T-helper 9 cell (primary cell): ENCODE measurements at places on chromosomes 2 and 18.

GRCh38 chr18:37306432-37306831 is 259.2 kb downstream of the CELF4 start:
- no peak for DNase-seq

DNA sequence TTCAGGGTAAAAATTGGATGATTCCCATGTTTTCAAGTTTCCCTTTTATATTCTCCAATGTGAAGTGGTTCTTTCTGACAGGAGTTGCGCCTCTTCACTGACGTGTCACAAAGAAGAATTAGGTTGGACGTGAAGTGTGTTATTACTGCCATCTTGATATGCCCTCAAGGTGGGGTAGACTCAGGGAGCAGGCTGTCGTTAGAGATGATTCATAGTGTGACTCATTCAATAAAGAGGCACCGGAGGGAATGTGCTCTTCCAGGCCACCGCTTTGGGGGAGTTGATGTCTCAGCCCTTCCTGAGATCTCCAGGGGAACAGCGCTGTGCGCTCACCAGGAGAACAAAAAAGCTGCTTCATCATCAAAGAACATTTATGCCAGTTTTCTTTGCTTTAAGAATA is 3.6 kb upstream of the DGKD start:
- no peak for DNase-seq

DNA sequence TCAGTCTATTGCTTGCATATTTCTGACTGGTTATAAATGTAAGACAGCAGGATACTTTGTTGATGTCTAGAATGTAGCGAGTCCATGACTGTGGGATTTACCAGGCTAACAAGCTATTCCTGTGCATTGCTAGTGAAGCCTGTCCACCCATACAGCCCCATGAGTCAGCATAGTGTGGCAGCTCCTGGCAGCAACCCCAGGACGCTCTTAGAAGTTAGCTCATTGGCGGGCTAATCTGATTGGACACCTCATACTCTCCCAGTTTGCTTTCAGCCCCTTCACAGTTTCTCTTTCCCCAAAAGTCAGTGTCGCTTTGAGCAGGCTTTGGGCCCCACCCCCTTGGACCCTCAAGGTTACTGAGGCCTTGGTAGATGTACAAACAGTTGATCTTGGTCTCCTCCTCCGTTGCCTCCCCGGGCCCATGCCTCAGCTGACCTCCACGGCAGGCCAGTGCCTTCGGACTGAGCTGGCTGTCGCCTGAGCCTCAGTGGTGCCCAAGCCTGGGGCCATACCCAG is 48.0 kb downstream of the COA5 start:
- no peak for DNase-seq

GRCh38 chr2:31813016-31813415 is 197.8 kb downstream of the MEMO1 start:
- no peak for DNase-seq

DNA sequence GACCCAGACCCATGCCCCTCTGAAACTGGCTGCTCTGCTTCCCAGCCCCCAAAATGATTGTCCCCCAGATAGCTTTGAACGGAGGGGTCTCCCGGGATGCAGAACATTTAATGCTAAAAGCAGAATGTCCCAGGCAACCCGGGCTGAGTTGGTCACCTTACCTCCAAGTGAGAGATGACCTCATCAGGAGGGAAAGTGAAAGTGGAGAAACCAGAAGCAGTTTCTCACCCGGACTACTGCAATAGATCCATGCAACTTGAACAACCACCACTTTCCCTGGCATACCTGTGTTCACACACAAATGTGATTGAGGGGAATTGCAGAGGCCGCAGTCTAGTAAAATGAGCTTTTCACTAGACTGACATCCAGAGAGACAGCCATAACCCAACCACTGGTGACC is 75.3 kb upstream of the NPAS2 start:
- no peak for DNase-seq

- no peak for DNase-seq
Observed at GRCh38 chr2:119207447-119207846, 16.2 kb upstream of the STEAP3 start.

DNA sequence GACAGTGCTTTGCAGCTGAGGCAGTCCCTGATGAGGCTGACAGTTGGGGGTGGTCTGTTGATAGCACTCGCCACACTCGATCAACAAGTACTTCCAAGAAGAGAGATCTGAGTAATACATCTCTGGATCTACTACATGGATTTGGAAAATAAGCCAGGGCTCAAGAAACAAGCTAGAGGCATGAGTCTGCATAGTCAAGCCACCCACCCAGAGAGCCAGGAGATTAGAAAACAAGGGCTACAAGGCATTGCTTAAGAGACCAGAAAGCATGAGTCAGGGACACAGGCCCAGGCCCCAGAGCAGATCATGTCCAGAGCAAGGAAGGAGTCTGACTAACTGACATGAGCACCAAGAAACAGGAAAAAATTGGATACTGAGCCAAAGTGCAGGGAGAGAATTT is 196.9 kb upstream of the CWC22 start:
- no peak for DNase-seq

DNA sequence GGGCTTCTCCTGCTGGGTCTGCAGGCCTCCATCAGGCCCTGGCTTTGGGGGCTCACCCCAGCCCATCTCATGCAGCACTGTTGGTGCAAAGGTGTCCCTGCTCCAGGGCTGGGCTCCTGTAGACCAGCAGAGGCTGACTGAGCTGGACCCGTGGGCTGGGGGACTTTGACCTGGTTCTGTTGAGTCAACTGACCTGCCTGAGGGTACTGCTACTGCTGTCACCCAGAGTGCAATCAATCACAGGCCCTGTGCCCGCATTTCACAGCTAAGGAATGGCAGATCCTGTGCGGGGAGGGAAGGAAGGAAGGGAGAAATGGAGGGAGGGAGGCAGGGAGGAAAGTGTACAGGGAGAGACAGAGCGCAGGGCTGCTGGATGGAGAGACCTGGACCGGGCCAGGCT is 136.8 kb downstream of the TPO start:
- DNase-seq: no peak

GRCh38 chr2:43127208-43127940 is 99.0 kb downstream of the ZFP36L2 start:
- DNase-seq: peak; percentile 95

DNA sequence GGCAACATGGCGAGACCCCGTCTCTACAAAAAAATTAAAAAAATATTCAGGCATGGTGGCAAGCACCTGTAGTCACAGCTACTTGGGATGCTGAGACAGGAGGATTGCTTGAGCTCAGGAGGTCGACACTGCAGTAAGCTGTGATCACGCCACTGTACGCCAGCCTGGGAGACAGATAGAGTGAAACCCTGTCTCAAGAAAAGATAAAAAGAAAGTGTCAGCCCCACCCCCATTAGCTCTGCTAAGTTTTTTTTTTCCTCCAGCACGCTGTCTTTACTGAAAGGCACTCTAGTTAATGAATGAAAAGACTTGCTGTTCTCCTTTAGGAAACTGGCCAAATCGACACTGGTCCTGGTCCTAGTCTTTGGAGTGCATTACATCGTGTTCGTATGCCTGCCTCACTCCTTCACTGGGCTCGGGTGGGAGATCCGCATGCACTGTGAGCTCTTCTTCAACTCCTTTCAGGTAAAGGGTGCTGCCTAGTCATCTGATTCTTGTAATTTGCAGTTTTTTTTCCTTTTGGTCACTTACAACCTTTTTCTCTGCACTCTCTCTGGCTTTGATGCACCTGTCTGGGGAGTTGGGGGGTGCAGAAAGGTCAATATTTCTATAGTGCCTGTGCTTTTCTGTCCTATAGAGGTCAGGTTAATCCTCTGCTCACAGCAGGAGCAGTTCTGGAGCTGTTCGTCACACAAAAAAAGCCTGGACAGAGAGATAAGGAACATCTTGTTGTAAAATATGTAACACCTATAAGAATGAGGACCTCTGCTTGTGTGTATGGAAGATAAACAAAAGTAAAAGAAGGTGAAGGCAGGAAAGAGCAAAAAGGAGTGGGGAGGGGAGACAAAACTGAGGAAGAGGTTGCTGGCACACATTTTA is 82.3 kb downstream of the PTH2R start:
- no peak for DNase-seq

GRCh38 chr2:236171680-236172254 is 3.6 kb upstream of the GBX2 start:
- DNase-seq: no peak

DNA sequence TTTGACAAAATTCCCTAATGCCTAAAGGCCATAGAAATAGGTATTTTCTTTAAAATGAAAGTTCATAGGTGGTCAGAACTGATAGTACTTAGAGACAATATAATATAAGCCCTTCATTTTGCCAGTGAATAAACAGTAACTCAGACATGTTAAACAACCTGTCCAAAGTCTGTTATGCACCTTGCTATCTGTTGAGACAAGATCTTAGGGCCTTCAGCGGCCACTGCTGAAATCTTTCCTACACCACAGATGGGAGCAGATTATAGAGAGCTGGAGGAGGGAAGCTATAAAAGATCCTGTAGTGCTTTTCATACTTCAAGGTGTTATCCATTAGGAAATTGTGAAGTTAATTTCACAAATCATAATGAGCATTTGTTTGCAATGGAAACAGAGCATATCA is 13.8 kb downstream of the CERKL start:
- DNase-seq: no peak

- no peak for DNase-seq
Observed at GRCh38 chr18:72232644-72233043, 311.5 kb downstream of the CBLN2 start.

- no peak for DNase-seq
Observed at GRCh38 chr2:26410764-26411243, 9.1 kb downstream of the DRC1 start.

- DNase-seq: no peak
Observed at GRCh38 chr2:139317259-139317658, 537.1 kb upstream of the NXPH2 start.

DNA sequence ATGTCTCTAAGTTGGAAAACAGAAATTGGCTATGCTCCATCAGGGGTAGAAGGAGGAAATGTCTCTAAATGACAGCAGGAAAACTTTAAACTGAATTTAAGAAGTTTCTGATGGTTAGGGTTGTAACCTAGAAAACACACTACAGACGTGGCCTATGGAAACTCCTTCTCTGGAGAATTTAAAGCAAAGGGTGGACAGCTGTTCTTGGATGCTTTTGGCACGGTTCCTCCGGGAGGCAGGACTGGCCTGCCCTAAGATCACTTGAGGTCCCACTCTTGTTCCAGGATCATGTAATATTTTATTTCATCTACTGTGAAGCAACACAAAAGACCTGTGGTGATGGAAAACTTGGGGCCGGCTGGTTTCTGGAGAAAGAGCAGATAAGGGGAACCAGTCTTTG is 77.0 kb downstream of the NRP2 start:
- no peak for DNase-seq

- DNase-seq: no peak
Observed at GRCh38 chr2:101341421-101341820, 32.9 kb upstream of the RNF149 start.

DNA sequence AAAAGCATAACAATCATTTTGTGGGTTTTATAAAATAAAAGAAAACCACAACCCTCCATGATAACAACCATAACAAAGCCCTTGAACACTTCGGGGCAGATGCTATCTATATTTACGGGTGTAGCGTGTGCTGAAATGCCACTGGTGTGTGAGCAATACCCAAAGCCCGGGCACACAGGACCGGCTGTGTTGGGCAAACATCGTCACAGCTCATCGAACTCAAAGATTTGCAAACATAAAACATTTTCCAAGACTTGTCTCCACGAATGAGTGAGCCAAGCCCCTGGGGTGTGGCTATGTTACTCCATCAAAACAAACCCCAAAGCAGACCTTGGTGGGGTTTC is 290.2 kb downstream of the LPIN1 start:
- DNase-seq: no peak

DNA sequence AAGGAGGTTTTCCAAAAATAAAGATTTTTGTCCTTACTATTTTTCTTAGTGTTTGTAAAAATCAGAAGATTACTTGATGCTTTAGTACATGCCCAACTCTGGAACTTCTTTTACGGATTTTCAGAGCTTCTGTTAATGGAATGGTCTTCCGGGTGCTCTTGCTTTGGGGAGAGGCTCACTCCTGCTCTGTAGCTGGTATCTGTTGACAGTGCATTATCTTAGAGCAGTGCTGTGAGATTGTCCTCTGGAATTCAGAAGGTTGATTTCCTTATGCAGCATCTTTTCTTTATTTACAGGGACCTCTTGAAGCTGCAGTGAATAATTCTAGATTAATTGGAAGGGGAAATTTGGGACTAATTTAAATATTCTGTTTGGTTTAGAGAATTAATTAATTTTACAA is 4.6 kb downstream of the MAPRE2 start:
- no peak for DNase-seq

GRCh38 chr2:226676618-226677017 is 123.0 kb downstream of the IRS1 start:
- DNase-seq: no peak

- no peak for DNase-seq
Observed at GRCh38 chr2:241081643-241082340, 20.3 kb downstream of the MTERF4 start.

DNA sequence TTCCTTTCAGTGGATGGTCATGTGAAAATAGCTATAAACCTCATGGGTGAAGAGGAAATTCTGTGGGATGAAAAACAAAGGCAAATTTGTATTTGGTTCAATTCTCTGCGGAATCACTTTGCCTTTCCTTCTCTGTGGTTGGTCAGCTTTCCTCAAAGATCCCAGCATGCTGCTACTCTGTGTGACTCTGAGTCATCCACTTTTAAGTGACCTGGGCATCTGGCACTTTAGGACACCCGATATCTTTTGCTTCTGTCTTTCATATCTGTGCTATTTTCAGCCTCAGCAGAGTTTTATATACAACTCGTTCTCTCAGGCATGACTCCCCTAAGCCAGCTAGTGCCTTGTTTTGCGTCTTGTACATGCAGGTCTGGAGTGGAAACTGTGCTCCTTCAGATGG is 217.0 kb upstream of the PIEZO2 start:
- no peak for DNase-seq

- no peak for DNase-seq
Observed at GRCh38 chr2:179860255-179861026, 971 bp downstream of the ZNF385B start.

DNA sequence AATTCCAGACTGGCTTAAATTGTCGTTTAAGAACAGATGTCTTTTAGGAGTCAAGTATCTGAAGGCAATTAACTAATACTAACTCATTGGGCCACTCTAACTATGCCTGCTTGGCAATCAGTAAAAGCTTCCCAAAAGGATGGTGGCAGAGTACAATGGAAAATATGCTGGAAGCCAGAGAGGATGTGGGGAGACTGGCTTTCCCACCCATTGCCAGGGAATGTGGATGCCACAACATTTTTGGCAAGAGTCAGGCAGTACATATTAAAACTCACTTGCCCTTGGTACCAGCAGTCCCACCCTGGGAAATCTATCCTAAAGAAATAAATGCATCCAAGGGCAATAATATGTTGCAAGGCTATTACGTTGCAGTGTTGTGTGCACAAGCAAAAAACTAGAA is 74.0 kb upstream of the FZD7 start:
- DNase-seq: no peak
